Substantia nigra (tissue), 51 donors: ENCODE measurements at places on chromosomes 5 and 9.
A peak's percentile ranks its signal among the peaks of the same experiment; 100 is the strongest.

- no peak for DNase-seq
These were observed 31.5 kb downstream of the VAV2 start for GRCh38 chr9:133960568-133961129.

DNA sequence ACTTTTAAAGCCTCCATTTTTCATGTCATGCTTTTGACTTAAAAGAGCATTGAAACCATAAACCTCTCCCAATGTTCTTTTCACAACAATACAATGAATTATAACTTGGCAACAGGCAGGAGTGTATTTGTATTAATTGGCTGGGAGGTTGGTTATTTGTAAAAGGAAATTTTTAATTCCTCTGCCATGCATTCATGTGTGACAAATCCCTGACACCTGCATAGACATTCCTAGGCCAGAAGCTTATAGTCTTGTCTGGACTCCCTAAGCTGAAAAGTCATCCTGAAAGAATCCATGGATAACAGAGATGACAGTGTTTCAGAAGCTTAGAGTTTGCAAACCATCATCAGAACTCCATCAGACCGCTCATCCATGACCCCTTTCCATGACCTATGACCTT lies 76.3 kb upstream of the PTGER4 start:
- DNase-seq = no peak

DNA sequence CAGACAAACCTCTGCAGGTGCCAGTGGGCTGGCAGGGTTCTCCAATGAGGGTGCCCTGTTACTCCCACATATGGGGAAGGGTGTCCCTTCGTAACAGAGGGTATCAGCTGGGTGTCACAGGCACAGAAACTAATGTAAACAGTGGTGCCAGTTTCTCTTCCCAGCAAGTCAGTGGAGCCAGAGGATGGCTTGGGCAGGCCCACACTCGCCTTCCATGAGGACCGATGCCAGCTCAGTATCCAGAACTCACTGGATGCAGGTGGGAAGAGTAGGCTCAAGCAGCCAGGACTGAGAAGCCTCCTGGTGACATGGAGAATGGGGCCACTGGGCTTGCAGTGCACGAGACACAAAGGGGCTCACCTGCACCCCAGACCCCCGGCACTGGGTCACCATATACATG lies 30.4 kb downstream of the FSTL4 start:
- DNase-seq = no peak

GRCh38 chr9:79813258-79813638 lies 241.5 kb downstream of the TLE4 start:
- no peak for DNase-seq

- DNase-seq = no peak
These were observed 22.8 kb downstream of the RGS3 start for GRCh38 chr9:113486327-113486726.

GRCh38 chr9:5515261-5515650 lies 4.9 kb downstream of the PDCD1LG2 start:
- DNase-seq = no peak

DNA sequence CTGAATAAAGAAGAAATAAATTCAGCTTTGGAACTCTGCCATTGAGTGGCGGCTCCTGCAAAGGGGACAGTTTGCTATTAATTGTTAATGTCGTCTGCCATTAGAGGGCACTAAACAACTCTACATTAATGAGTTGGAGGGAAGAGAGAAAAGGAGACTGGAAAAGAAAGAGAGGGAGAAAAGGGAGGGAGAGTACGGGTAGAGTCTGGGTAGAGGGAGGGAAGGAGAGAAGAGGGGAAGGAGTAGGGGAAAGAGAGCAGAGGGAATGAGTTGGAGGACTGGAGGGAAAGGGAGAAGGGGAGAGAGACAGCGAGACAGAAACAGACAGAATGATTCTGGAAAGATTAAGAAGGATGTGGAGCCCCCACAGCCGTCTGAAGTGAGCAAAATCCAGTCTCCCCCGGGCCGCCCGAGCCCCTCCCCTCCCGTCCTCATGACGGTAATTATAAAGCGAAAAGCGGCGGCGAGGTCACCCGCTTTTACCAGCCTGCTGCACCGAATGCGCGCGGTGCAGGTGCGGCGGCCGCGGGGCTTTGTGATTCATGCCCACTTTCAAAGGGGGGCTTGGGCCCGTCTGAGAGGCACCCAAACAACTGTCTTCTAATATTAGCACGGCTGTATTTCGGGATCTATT lies 1.9 kb upstream of the FST start:
- DNase-seq = no peak

DNA sequence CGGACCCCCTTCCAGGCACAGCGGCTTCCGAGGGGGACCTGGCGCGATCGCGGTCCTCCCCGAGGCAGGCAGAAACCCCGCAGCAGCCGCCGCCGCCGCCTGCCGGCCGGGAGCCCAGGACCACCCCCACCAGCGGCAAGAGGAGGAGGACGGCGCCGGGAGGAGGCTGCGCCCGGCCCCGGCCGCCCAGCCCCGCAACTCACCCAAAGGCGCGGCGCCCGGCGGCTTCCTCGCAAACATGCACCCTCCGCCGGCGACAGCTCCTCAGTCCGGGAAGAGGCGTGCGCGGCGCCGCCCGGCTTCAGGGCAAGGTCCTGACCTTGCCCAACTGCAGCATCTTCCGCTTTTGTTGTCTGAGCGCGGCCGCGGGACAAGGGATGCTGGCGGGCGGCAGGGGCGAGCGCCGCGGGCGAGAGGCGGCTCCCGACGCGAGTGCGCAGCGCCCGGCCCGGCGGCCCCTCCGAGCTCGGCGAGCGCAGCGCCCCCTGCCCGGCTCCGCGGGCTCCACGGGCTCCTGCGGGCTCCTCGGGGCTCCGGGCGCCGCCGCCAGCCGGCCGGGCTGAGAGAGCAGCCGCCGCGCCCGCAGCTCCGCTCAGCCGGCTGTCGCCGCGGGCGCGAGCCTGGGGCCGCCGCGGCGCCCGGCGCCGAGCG lies 507 bp downstream of the CTNND2 start:
- peak; percentile 31 for DNase-seq

GRCh38 chr5:66867618-66868322 lies 271.6 kb downstream of the MAST4 start:
- no peak for DNase-seq

GRCh38 chr9:96524045-96524444 lies 74.1 kb downstream of the HABP4 start:
- DNase-seq = no peak

GRCh38 chr5:139474890-139475791 lies 4.3 kb downstream of the SMIM33 start:
- DNase-seq = no peak

DNA sequence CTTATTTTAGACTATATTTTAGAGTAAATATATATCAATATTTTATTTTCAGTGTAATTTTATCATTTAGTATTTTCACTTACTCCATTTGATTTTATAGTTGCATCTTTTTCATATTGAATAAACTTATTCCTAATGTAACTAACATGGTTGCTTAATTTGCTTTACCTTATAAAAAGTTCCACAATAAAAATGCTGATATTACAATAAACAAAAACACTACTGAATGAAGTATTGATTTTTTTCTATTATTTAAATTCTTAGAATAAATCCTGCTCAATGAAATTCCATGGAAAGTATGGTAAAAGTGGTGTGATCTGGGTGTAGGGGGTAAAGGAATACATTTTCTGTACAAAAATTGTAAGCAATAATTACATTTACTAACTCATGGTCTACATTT lies 2074.9 kb upstream of the C9orf72 start:
- no peak for DNase-seq
